ENCODE measurements at places on chromosomes 16 and 17. TPM values are rescaled to one million over a fixed set of nuclear protein-coding genes. Genes with fewer than 3 reads are reported as not detected.

DNA sequence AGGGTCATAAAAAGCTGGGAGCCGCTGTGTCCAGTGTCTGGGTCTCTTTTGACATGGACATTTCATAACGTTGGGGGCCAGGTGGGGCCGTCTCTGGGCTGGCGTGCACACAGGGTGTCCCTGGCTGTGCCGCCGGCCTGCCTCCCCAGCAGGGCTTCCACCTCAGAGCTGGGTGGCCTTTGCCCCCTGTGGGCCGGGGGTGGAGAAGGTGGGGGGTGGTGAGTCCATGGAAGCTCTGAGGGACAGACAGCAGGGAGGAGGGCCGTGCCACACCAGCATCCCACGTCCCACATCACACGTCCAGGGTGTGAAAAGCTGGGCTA, 908 bp upstream of the SNAI3 start:
- no peak overlapping the region for H3K4me3 ChIP-seq
- H3K36me3 ChIP-seq = no peaks in the 10 kb centered on the region
- H3K27ac ChIP-seq = no peak overlapping the region

GRCh38 chr17:81200695-81201580, 21.8 kb downstream of the CEP131 start:
- no peaks in the 10 kb centered on the region for H3K36me3 ChIP-seq
- no peaks in the 10 kb centered on the region for H3K4me1 ChIP-seq
- no peaks in the 10 kb centered on the region for H3K27me3 ChIP-seq
- H3K27ac ChIP-seq = no peak overlapping the region

GRCh38 chr17:43176119-43176570, 5.1 kb downstream of the NBR1 start:
- H3K27me3 ChIP-seq = no peaks in the 10 kb centered on the region
- H3K36me3 ChIP-seq = no peaks in the 10 kb centered on the region
- no peak overlapping the region for H3K4me3 ChIP-seq
- DNase-seq = no peak

GRCh38 chr16:49833085-49833484, 22.8 kb downstream of the ZNF423 start:
- DNase-seq = no peak
- peaks cover 31% of the 10 kb centered on the region for H3K4me1 ChIP-seq
- H3K4me3 ChIP-seq = no peak overlapping the region
- no peaks in the 10 kb centered on the region for H3K36me3 ChIP-seq
- H3K27ac ChIP-seq = no peak overlapping the region
- H3K27me3 ChIP-seq = peaks cover 31% of the 10 kb centered on the region

- no peaks in the 10 kb centered on the region for H3K36me3 ChIP-seq
- peak overlapping the region; percentile 25 for H3K4me3 ChIP-seq
- H3K27me3 ChIP-seq = peaks cover 43% of the 10 kb centered on the region
Observed at GRCh38 chr16:73032541-73033270, 15.2 kb downstream of the ZFHX3 start.

DNA sequence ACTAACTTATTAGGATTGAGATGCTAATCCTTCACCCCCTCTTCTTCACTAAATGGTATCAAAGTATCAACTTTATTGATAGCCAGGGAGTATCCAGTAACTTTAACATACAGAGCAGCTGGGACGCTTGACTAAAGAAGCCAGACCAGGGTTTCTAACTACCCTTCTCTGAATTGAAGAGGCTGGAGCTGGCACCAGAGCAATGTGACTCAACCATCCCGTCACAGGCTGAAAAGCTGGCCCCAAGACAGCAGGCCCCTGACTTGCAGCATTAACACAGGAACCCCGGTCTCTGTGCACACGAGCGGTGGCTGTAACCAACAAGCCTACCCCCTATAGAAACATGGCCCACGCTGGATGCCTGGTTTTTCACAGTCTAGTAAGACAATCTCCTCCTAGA, 59.8 kb downstream of the ANKFN1 start:
- peaks cover 14% of the 10 kb centered on the region for H3K27me3 ChIP-seq
- H3K4me3 ChIP-seq = no peak overlapping the region
- H3K4me1 ChIP-seq = no peaks in the 10 kb centered on the region
- no peaks in the 10 kb centered on the region for H3K36me3 ChIP-seq
- no peak for DNase-seq
- no peak overlapping the region for H3K27ac ChIP-seq

The BCL6B gene
- not detected for polyA plus RNA-seq

The GALNS gene
- 6.3 TPM for polyA plus RNA-seq

The SLC5A11 gene
- polyA plus RNA-seq = not detected

The APOH gene
- not detected for polyA plus RNA-seq

The RAMP2 gene
- polyA plus RNA-seq = not detected

The SLC5A2 gene
- 0.18 TPM for polyA plus RNA-seq

The TMEM219 gene
- polyA plus RNA-seq = 187 TPM

The CSH2 gene
- polyA plus RNA-seq = not detected

Measured in naive B cell (primary cell).